ENCODE measurements at places on chromosomes 13 and 19.

GRCh38 chr13:30807392-30807791 is 72.0 kb downstream of the ALOX5AP start:
- no peak for DNase-seq

- no peak for DNase-seq
These were observed 666 bp upstream of the ZNF320 start for GRCh38 chr19:52898101-52898500.

GRCh38 chr19:38409631-38410133 is 6.8 kb downstream of the FAM98C start:
- DNase-seq = no peak

DNA sequence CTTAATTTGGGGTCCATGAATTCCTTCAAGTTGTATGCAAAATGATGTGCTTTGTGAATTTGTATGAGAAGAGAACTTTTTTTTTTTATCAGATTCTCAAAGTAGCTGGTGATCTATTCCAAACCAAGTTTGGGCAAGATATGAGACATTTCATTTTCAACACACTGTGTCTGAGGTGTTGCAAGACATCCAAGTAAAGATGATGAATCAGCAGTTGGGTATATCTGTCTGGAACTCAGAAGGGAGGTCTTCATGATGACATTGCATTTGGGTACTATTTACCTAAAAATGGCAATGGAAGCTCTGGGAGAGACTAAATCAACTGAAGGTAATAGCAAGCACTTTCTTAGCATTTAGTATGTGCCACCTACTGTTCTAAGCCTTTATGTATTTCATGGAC is 2.8 kb downstream of the FAM124A start:
- no peak for DNase-seq

DNA sequence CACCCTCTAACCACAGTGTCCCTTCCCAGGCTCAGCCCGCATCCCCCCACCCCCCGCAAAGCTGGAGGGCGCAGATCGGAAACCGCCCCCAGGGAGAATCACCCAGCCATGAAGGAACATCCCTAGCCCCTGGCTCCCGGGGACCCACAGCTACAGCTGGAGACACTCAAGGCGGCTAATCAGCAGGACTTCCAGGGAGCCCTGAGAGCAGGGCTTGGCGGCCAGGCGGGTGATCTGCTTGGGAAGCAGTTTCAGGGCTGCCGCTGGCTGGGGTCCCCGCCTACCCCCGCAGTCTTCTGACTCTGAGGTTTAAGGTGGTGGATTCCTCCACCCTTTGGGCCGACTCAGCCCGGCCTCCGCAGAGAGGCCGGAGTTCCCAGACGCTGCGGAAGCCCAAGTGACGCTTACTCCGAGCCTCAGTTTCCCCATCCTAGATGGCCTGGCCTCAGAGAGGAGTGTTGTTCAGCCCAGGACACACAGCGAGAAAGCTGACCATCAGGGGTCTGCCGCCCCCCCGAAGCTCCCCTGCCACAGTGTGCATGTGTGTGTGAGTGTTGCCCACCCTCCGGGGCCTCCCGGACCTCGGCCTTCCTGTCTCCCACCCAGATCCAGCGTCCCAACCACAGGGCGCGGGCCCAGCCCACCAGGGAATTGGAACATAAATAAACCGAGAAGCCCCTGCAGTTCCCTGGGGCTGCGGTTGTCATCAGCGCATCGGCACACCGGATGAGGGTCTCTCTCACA is 9.8 kb downstream of the FUT6 start:
- no peak for DNase-seq

GRCh38 chr13:100090861-100091260 is 2.0 kb downstream of the PCCA start:
- no peak for DNase-seq

- DNase-seq = no peak
These were observed 107.8 kb downstream of the ELF1 start for GRCh38 chr13:40911341-40911740.

GRCh38 chr13:106113796-106114195 is 421.7 kb downstream of the EFNB2 start:
- DNase-seq = no peak

Measured in SJSA1 (cell line).